ENCODE measurements at places on chromosomes 1 and 21.

- no peak for DNase-seq
Observed at GRCh38 chr1:156937883-156938282, 17.5 kb downstream of the LRRC71 start.

GRCh38 chr1:221454096-221454495, 287.8 kb downstream of the DUSP10 start:
- DNase-seq: no peak

GRCh38 chr1:212620293-212620692, 11.7 kb downstream of the ATF3 start:
- DNase-seq: no peak

- DNase-seq: no peak
Observed at GRCh38 chr21:38396325-38396724, 102.0 kb downstream of the ERG start.

GRCh38 chr1:207009182-207009850, 23.2 kb downstream of the C1orf116 start:
- no peak for DNase-seq

- peak; percentile 61 for DNase-seq
Observed at GRCh38 chr1:172742599-172743500, 83.9 kb downstream of the FASLG start.

DNA sequence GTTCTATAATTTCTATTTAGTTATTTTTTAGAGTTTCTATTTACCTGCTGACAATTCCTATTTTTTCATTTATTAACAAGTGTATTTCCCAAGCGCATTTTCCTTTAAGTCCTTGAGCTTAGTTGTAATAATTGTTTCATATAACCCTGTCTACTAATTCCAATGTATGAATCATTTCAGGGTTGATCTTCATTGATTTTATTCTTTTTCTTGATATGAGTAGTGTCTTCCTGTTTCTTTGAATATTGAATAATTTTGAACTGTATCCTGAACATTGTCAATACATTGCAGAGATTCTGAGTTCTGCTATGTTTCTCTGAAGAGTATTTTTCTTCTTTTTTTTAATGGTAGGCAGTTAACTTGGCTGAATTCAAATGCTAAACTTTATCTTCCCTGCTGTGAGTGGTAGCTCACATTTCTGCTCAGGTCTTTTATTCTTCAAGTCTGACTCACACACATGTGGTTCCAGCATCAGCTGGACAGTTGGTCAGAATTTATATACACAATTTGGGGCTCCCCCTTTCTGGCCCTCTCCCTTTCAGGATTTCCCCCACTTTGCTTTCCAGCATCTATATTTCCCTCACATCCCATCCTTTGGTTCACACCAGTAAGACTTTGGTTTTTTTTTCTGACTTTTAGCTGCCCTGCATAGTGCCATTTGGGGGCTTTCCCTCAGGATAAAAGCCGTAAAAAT, 54.4 kb upstream of the WDR26 start:
- no peak for DNase-seq

- DNase-seq: no peak
Observed at GRCh38 chr1:159275891-159276290, 26.2 kb upstream of the FCER1A start.

DNA sequence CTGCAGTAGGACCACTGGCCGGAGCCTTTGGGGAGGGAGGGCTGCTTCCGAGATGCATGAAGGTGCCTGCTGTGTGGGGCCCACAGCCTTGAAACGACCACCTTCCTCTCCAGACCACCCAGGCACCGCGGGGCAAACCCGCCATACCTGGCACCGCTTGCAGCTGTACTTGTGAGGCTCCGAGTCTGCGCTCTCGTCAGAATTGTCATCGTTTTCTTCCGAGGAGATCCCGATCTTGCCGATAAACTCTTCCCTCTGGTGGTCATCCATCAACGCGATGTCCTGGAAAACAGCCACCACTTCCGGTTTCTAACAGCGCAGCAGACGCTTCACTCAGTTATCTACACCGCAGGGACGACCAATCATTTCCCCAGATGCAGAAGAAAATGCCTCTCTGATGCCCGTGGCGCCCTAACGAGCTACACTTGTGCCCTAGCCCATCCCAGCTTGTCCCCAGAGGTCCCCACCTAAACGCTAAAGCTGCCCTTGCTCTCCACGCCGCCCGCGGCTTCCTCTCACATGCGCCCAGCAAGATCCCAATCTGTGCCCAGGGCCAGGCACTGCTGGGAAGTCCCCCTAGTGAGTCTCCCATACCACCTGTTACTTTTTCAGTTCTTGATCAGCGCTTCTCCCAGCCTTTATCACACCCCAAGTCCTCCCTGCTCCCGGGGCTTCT, 55.0 kb upstream of the RIPK4 start:
- DNase-seq: no peak

DNA sequence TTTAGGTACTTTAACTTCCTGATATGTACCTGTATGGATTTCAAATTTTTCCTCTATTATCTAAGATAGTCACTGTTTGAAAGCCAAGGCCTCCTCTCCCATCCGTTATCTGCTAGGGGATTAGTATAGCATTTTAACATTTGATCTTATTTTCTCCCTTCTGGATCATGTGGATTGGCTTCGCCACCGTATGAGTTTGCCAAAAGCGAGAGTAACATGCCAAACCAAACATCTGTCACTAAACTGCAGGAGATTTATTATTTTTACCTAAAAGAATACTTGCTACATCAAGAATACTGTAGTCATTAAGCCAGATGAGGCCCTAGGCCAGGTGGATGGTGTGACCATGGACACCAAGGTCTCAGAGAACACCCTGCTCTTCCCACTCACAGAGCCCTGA, 28.5 kb upstream of the EEIG2 start:
- DNase-seq: no peak
